ENCODE measurements at places on chromosomes 7 and 10.

DNA sequence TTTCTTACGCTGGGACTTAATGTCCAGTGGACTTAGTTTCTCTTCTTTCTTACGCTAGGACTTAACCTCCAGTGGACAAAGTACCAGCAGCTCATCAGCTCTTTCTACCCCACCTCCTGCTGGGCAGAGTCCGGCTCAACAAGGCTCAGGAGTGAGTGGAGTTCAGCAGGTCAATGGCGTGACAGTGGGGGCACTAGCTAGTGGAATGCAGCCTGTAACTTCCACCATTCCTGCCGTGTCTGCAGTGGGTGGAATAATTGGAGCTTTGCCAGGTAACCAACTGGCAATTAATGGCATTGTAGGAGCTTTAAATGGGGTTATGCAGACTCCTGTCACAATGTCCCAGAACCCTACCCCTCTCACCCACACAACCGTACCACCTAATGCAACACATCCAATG lies 199.7 kb downstream of the MLLT10 start:
- DNase-seq: no peak

- no peak for DNase-seq
These were observed 15.5 kb downstream of the ARHGAP12 start for GRCh38 chr10:31912898-31913850.

GRCh38 chr7:11427686-11428273 lies 404.2 kb downstream of the THSD7A start:
- DNase-seq: no peak

- no peak for DNase-seq
These were observed 34.4 kb upstream of the SVIL start for GRCh38 chr10:29669149-29669548.

- DNase-seq: peak; percentile 32
These were observed 1.3 kb downstream of the TBC1D12 start for GRCh38 chr10:94403380-94404213.

DNA sequence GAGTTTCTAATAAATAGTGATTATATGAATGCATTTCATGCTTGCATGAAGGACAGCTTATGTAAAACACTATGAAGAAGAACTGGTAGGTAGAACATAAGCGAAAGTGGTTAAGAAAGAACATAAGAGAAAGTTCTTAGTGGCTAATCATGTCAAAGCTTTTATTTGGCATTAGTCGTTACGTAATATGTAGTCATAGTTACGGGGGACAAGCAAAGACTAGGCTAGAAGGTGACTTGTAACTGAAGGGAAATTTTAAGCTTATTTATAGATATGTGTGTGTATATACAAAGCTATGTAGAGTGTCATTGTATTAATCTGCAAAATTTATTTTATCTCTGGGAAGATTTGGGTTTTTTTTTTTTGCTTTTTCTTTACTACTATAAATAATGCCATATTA lies 36.9 kb downstream of the CAPZA2 start:
- DNase-seq: no peak

- DNase-seq: no peak
These were observed 258.6 kb downstream of the BMPER start for GRCh38 chr7:34163956-34164355.

- DNase-seq: no peak
These were observed at the start of gene STEAP4 for GRCh38 chr7:88306590-88307048. TSS of gene STEAP4 (minus strand) at chr7:88306894. CDS start at chr7:88284269, 22,625 bp downstream.

- no peak for DNase-seq
These were observed 6.6 kb upstream of the NRF1 start for GRCh38 chr7:129604713-129605437.
